ENCODE measurements at places on chromosomes 12 and 14. TPM values are rescaled to one million over a fixed set of nuclear protein-coding genes. Genes with fewer than 3 reads are reported as not detected.

- DNase-seq, result peak; percentile 11
Observed at GRCh38 chr14:76203086-76204001, 51.6 kb downstream of the GPATCH2L start.

DNA sequence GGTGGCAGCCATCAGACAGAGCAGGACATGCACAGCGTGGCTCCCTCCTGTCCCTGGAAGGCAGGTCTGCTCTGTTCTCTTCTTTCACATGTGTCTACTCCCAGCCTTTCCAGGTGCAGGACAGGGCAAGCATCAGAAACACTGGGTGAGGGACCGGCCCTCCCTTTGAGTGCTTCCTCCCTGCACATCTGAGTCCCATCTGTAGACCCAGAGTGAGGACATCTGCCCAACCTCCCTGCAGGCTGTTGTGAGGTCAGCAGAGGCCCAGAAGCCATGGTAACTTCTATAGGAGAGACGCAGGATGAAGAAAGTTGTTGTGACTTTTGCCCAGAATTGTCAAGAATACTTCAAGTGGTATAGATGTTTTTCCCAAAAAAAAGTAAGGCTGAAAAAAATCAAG, 282.7 kb downstream of the CACNA1C start:
- no peak for DNase-seq

DNA sequence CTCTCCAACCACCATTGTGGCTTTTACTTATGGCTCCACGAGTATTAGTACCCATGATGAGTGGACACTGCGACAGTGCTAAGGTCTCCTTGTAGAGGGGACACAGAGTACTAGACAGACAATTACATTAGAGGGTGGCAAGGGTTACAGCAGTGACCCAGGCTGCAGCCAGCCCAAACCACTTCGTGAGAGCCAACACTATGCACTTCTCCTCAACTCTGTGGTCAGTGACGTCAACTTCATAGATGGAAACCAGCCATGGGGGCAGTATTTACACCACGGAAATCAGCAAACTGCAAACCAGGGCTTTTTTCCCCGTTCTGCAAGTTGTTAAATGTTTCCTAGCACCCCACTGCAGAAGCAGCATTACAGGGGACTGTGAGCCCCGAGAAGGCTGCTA, 61.6 kb upstream of the ZFP36L1 start:
- DNase-seq, result no peak

DNA sequence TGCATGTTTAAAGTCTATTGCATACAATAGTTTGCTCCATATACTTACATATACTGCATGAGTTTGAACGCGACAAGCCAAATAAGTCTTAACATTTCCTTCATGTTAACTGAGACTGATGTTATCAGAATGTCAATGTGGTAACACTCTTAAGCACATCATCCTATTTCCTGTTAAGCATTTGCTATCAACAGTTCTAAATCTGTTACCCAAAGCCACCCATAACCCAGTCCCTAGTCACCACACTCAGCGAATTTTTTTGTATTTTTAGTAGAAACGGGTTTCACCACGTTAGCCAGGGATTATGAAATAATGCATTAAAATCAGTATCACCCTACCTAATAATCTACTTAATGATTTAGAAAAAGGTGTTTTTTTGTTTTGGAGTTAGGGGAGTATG, 39.4 kb downstream of the HNRNPC start:
- no peak for DNase-seq

DNA sequence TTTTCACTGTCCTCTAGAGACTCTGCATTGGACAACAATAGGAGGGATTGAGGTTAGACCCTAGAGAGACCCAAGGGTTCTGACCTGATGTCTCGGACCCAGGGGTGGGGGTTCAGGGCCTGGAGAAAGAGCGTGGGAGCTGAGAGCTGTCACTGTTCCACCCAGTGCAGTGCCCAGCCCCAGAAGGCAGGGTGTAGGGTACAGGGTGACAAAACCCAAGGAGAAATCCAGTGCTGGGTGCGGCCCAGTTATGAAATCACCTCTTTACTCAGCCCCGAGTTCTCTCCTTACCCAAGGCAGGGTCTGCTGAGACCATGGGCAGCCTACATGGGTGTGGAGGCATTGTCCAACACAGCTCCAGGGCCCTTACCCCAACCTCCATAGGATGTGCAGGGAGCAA, 2.6 kb downstream of the AQP2 start:
- no peak for DNase-seq

GRCh38 chr14:95231966-95232633, 74.8 kb upstream of the DICER1 start:
- DNase-seq, result peak; percentile 82

DNA sequence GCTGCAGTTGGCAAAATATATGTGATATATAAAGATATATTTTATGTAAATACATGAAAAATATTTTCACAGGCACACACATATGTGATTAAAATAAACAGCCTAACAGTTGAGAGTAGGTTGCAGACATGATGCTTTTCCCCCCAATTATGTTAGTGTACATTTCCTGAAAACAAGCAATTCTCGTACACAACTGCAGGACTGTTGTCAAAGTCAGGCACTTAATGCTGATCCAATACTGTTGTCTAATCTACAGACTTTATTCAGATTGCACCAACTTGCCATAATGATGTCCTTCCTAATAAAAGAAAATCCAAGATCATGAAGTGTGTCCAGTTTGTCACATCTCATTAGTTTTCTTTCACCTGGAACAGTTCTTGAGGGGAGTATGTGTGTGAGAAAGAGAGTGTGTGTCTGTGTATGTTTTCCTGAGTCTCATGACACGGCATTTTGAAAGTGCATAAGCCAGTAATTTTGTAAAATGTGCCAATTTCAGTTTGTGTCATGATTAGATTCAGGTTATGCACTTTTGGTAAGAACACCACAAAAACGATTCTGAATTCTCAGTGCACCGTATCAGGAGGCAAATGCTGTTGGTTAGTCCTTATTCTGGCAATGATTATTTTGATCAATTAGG, 16.5 kb upstream of the SEL1L start:
- no peak for DNase-seq

- DNase-seq, result peak; percentile 62
Observed at GRCh38 chr12:98998697-98999299, 353.7 kb downstream of the APAF1 start.

- no peak for DNase-seq
Observed at GRCh38 chr14:36935976-36936678, 236.3 kb downstream of the SLC25A21 start.

DNA sequence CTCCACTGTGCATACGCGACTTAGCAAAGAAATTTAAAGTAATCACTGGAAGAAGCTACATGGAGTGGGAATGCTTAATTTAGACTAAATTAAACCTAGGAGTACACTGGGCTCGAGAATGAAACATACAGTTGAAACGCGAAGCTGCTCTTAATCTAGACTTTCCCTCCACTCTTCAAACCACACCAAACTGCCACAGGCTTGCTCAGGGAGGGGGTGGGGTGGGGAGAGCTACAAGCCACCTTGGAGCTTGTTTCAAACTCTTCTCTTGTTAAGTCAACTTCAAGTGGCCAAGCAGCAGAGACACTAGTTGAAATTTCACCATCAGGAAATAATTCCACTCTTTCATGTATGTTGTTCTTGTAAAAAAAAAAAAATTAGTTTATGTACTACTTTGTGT, 69.9 kb downstream of the SLC38A1 start:
- no peak for DNase-seq

DNA sequence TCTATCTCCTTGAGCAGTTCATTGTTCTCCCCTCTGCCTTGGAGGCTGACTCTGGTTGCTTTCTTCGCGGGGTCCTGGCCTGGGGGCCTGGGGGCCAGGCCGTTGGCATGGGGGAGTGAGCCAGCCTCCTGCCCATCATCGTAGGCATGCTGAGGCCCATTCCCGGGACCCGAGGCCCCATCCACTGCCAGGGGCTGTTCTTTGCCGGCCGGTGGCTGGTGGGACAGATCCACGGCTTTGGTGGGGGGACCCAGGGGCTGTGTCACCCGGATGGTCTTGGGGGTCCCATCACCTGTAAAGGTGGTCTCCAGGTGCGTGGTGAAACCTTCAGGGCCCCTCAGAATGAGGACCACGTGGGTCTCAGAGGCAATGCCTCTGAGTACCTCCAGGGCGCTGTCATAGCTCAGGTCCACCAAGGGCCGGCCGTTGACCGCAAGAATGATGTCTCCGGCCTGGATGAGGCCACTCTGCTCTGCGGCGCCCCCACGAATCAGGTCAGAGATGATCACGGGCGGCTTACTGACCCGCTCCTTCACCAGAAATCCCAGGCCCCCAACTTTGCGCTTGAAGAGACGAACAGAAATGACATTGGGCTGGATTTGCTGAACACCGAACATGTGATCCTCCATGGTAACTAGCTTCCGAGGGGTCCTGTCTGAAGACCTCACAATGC, 30.8 kb downstream of the NOS1 start:
- DNase-seq, result no peak

DNA sequence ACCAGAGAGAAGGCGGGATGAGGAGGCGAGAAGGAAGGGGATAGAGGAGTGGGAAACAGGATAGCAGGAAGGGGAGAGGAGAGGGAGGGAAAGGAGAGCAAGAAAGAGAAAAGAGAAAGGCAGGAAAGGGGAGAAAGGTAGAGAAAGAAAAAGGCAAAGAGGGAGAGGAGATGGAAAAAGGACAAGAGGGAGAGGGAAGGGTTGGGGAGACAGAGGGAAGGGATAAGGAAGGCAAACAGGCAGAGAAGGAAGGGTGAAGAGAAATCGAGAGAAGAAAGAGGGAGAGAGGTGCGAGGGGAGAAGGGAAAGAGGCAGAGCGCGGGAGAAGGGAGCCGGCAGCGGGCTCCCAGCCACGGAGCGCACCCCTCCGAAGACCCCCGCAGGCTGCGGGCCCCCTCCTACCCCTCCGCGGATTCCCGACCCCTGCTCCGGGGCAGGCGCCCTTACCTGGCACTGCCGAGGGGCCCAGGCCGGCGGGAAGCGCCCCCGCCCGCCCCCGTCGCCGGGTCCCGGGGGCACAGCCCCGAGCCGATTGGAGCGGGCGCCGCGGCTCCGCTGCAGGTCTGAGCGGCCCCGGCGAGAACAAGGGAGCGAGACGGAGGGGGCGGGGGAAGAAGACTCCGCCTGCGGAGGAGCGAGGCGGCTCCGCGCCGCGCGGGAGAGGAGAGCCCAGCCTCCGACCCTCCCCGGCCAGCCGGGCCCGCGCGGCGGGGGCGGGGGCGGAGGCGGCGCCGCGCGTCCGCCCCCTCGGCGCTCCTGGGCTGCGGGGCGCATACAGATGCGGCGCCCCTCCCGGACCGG, at the start of gene CDH24:
TSS of gene CDH24 (minus strand) at position 565 of the 801 bp plus-strand sequence. CDS start 1,787 bp downstream, outside the sequence.
- DNase-seq, result peak; percentile 92

GRCh38 chr14:64983439-64984310, 3.0 kb upstream of the FNTB start:
- peak; percentile 74 for DNase-seq

- DNase-seq, result no peak
Observed at GRCh38 chr12:108418164-108418890, 79.2 kb upstream of the CMKLR1 start.

- DNase-seq, result peak; percentile 13
Observed at GRCh38 chr14:20387576-20387975, 25.7 kb downstream of the TEP1 start.

- no peak for DNase-seq
Observed at GRCh38 chr14:71770431-71770830, 161.8 kb upstream of the RGS6 start.

GRCh38 chr14:105689722-105690121, 163.3 kb downstream of the TMEM121 start:
- no peak for DNase-seq

GRCh38 chr14:71742485-71742884, 189.7 kb upstream of the RGS6 start:
- DNase-seq, result peak; percentile 56

DNA sequence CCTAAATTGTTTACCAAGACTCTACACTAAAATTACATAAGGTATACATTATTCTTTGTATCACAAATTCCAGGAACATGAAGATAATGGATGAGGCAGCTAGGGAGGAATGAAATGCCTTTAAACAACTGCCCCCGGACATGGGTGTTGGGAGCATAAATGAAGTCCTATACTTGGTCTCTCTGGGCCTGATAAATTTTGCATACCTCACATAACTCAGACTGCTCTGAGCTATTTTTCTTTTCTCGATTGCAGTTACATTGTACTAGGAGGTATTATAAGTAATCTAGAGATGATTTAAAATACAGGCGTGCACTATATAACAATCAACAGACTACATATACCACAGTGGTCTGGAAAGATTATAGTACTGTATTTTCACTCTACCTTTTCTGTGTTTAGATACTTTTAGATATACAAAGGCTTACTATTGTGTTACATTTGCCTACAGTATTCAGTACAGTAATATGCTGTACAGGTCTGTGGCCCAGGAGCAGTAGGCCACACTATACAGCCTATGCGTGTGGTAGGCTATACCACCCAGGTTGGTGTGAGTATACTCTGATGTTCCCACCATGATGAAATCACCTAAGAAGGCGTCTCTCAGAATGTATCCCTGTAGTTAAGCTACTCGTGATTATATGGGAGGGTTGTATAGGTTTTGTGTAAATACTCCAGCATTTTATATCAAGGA, 14.3 kb downstream of the FNTB start:
- no peak for DNase-seq

- DNase-seq, result no peak
Observed at GRCh38 chr12:110948041-110948440, 27.7 kb upstream of the MYL2 start.

GRCh38 chr14:88877192-88877591, 52.7 kb downstream of the TTC8 start:
- no peak for DNase-seq

DNA sequence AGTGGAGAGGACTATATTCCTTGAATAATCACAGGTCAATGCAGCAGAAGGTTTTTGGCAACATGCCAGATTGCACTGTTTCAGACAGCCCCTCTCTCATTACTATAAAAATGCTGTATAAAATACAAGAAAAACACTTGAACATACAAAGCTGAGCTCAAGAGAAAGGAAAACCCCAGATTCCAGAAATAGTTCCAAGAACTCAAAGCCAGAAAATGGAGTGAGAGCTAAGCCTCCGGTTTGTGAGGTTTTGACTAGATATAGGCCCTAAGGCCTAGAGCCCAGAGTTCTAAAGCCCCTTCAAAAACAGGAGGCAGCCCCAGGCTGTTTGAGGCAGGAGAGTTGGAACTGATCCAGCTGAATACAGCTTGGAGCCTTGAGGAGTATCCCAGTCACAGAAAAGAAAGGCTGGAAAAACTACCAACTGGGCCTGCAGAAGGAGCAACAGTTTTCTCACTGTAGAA, 29.4 kb upstream of the ACTN1 start:
- DNase-seq, result peak; percentile 88

- DNase-seq, result no peak
Observed at GRCh38 chr12:118958520-118958919, 22.8 kb upstream of the SRRM4 start.

GRCh38 chr14:67562025-67562775, 29.1 kb downstream of the PLEKHH1 start:
- no peak for DNase-seq

- peak; percentile 76 for DNase-seq
Observed at GRCh38 chr14:71320734-71321573, 413.7 kb downstream of the PCNX1 start.

Gene SDR9C7
- total RNA-seq, result 0.22 TPM

Gene ZNF10
- 6.0 TPM for total RNA-seq

Gene C12orf60
- total RNA-seq, result 1.4 TPM

Gene CDH24
- 2.1 TPM for total RNA-seq

Gene MYH7
- 124 TPM for total RNA-seq

Gene FGF6
- 24.7 TPM for total RNA-seq

Gene SLC38A4
- total RNA-seq, result 5.6 TPM
